ENCODE measurements at places on chromosomes 7 and 10.

DNA sequence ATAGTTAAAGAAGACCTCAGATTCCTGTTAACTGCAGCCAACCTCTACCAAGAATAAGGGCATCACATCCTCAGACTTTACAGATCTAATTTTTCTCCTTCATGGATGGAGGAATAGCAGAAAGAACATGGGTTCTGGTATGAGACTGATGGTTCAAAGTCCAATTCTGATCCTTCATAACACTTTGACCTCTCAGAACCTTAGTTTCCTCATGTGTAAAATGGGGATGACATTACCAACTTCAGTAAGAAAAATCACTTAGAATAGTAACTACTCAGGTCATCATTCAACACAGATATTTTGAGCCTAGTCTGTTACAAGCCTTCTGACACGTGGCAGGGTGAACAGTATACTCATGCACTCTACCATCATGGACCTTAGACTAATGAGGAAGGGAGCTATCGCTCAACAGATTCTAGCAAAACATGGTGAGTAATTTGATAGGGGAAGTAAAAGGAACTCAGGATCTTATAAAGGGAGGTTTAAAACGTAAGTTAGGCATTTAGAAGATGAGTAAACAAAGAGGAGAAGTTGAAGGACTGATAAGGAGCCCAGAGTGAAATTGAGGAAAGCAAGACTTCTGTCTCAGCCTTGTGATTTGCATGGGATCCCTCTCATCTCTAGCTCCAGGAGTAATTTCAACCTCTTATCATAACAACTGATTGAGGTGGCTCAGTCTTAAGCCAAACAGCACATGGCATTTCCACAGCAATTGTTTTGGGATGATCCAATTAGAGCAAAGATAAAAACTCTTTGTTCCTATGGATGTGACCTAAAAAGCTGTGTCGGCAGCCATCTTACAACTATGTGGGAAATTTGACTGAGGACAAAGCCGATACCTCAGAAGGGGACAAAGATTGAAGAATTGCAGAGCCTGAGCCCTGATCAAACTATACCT is 69.2 kb upstream of the TCF7L2 start:
- no peak for ATAC-seq

- no peak for ATAC-seq
Observed at GRCh38 chr10:4337563-4337962, 488.4 kb upstream of the AKR1E2 start.

DNA sequence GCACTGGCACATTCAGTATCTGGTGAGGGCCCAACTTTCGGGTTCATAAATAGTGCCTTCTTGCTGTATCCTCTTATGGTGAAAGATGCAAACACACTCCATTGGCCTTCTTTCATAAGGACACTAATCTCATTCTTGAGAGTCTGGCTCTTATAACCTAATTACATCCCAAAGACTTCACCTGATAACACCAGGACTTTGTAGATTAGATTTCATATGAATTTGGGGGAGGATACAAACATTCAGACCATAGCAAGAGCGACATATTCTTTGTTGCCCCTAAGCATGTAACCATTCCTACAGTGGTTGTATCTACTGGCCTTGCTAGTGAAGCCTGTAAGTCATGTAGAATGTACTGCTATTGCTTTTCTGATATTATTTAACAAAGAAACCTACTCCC is 525.2 kb downstream of the GFRA1 start:
- ATAC-seq = no peak

DNA sequence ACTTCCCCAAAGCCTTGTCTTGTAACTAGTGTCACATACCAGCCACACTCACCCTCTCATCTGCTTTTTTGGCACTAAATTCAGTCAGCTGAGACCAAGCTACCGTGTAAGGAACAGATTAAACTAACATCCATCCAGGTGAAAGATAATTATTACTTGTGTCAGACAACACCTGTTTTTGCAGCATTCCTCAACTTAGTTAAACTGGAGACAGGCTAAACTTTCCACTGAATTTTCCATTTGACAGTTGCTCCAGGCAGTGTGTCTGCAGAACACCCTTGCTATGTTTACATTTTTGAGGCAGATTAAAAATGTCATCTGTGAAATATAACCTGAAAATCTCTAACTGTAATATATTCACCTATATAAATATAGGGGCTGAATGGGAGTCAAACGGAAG is 73.6 kb downstream of the CYP26A1 start:
- no peak for ATAC-seq

DNA sequence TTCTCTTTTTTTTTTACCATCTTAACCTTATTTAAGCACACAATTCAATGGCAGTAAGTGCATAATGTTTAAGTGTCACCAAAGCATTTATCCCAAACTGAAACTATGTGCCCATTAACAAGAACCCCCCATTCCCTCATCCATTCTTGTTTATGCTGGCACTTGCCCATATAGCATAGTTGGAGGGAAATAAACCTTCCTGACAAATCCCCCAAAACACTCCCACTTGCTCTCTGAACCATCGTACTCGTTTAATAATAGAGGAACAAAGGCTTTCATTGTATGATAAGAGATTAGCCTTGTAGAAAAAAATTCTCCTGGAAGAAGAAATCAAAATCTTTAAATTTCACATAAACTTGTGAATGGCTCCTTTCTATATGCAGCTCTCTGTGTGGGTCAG is 26.4 kb upstream of the KCNMA1 start:
- no peak for ATAC-seq

DNA sequence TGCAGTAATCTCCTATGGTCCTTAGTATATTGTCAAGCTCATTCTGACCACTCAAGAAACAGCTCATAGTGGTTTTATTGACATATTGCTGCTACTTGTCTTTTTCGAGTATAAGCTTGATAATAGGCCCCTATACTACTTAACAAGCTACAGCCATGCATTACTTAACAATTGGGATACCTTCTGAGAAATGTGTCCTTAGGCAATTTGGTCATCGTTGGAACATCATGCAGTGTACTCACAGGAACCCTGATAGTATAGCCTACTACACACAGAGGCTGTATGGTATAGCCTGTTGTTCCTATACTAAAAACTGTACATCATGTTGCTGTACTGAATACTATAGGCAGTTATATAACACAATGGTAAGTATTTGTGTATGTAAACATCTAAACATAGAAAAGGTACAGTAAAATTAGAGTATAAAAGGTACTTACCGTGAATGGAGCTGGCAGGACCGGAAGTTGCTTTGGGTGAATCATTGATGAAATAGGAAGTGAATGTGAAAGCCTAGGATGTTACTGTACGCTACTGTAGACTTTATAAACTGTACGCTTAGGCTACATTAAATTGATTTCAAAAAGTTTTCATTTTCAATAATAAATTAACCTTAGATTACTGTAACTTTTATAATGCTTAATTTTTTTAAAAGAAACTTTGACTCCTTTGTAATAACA is 160.9 kb downstream of the LRRC4 start:
- no peak for ATAC-seq

- ATAC-seq = no peak
Observed at GRCh38 chr7:146119002-146119401, 2.4 kb downstream of the CNTNAP2 start.

GRCh38 chr10:126867567-126868365 is 37.5 kb upstream of the DOCK1 start:
- ATAC-seq = no peak

DNA sequence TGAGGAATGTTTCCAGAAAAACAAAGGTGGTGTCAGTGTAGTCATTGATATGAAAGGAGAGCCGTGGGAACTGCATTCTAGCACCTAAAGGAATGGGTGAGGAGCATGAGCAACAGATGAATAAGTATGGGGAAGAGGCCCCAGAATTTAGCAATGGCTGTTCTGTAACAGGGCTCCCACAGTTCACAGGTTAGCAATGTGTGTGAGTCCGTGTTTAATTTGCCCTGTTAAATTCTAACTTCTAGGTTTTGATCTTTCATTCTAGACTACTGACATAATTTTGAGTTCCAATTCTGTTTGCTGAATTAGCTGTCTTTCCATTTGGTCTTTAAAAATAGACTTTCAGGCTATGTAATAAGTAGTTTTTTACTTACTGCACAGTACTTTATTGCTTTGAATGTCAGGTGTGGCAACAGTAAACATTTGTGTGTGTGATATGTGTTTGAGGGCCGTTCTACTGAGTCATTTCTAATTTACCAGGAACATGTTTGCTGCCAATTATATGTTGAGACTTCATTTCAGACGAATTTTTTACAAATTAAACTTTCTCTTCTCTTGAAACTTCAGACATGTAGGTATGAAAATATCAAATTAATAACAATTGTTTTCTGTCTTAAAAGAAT is 8.8 kb downstream of the STK17A start:
- ATAC-seq = no peak

DNA sequence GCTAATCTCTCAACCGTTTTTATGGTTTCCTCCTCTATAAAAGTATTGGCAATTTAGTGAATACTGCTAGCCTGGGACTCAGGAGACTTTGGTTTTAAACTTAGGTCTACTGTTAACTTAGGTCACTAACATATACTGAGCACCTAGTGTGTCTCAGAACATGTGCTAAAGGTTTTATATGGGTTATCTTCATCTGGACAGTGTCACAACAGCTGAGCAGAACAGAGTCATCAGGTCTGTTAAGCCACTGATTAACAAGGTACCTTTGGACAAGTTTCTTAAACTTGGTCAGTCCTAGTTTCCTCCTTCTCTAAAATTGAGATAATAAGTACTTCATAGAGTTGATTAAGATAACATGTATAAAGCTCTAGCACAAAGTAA is 30.6 kb downstream of the NET1 start:
- ATAC-seq = no peak

- no peak for ATAC-seq
Observed at GRCh38 chr7:72275382-72276070, 136.6 kb downstream of the CALN1 start.

All from motor neuron (in vitro differentiated cells).